Neural progenitor cell (in vitro differentiated cells): ENCODE measurements at places on chromosomes 13 and 19. TPM values are rescaled to one million over a fixed set of nuclear protein-coding genes. Genes with fewer than 3 reads are reported as not detected.

GRCh38 chr13:111395511-111396393 is 75.3 kb downstream of the TEX29 start:
- DNase-seq, result no peak

CHERP gene
- total RNA-seq, result 5.5 and 13.7 TPM in 2 replicates

- no peak for DNase-seq
These were observed 12.7 kb upstream of the ZNF43 start for GRCh38 chr19:21848706-21849105.

DNA sequence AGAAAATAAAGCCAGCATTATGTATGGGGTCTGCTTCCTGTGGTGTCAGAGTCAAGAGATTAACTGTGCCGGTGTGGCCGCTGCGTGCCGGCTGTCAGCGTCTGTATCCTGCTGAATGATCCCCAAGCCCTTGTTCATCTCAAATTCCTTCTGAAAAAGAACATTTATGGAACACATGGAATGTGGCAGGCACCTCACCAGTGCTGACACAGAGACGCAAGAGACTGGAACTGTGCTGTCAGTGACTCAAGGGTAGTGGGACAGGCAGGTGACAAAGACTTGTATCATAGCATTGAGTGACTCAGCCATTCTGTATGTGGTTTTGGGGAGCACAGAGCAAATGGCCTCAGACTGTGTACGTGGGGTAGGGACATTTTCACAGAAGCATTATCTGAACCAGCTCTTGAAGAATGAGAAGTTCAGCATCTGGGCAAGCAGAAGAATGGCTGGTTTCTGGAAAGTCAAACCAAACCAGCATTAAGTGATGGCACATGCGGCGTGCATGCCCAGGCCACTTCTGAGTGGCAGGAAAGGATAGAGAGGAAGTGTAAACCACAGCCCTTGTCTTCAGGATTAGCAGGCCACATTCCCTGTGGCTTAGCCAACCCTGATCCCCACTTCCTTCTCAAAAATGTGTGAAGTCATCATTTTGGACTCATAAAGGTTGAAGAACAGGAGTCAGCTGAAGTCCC is 54.0 kb upstream of the IRS2 start:
- DNase-seq, result peak; percentile 72

DNA sequence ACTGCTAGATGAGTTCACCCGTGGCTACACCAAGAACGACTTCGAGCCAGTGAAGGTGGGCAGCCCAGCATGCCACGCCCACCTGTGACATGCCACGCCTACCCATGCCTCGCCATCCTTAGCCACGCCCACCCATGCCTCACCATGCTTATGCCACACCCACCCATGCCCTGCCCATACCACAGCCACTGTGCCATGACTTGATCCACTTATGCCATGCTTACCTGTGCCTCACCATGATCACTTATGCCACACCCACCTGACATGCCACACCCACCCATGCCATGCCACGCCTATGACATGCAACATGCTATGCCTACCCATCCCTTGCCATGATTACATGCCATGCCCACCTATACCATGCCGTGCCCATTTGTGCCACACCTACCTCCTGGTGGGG is 12.9 kb upstream of the USE1 start:
- no peak for DNase-seq

- DNase-seq, result no peak
These were observed 517.5 kb downstream of the KLF5 start for GRCh38 chr13:73576291-73576690.

DNA sequence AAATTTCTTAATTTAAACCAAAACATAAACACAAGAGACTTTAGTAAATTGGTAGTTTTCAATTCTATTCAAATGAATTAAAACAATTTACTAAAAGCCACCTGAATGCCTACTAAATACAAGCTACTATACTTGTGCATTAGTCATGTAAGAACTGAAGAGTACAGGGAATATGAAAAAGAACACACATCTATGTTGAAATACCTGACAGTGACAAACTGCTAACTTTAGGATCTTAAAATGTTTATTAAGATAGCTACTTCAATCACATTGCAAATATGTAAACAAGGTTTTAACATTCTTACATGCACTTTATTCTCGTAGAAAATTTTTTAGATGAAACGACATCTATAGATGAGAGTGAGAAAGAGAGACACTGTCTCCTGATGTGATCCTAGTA is 4.1 kb downstream of the SPRYD7 start:
- no peak for DNase-seq

- DNase-seq, result no peak
These were observed 56.0 kb upstream of the CLDN10 start for GRCh38 chr13:95496485-95496884.

- DNase-seq, result no peak
These were observed 807.1 kb downstream of the DIAPH3 start for GRCh38 chr13:59356607-59357006.

CD33 gene
- total RNA-seq, result not detected in 2 replicates

DNA sequence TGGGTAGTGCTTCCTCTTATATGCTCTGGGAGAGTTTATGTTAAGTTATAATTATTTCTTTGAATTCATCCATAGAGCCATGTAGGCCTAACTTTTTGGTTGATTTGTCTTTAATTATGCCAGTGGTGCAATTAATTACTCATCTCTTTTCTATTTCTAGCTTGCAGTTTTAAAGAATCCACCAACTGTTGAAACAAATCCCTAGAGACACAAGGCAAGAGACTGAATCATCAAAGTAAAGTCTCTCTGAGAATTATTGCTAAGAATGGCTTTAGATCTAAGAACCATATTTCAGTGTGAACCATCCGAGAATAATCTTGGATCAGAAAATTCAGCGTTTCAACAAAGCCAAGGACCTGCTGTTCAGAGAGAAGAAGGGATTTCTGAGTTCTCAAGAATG is 5.9 kb upstream of the ZNF551 start:
- DNase-seq, result no peak

GRCh38 chr19:10639836-10640235 is 14.3 kb upstream of the ILF3 start:
- DNase-seq, result no peak

- no peak for DNase-seq
These were observed 13.9 kb downstream of the RABAC1 start for GRCh38 chr19:41945135-41945766.

DNA sequence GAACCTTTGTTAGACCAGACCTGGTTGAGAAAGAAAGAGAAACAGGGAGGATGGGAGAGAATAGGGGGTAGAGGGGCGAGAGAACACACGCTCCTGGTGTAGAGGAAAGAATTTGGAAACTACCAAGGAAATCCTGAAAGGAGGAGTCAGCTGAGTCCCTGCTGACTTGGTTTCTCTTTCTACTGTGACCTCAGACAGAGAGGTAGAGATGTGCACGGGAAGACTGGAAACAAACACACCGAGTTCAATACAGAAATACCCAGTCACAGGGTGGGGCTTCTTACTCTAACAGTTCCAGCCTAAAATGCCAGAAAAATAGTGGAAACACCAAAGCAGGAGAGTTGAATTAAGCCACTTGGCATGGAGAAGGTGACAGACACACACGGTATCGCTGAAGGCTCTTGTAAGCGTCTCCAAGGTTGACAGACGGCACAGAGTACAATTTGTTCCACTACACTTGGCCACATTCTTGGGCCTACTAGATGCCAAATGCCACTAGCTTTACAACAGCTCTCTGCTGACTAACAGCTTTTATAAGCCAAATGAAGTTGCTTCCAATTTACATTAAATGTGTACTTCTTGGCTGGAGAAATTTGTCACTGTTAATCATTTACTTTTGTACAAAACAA is 28.1 kb downstream of the LATS2 start:
- DNase-seq, result no peak
